Psoas muscle (tissue), 8 donors: ENCODE measurements at places on chromosomes 2 and 18. TPM values are rescaled to one million over a fixed set of nuclear protein-coding genes. Genes with fewer than 3 reads are reported as not detected.

DNA sequence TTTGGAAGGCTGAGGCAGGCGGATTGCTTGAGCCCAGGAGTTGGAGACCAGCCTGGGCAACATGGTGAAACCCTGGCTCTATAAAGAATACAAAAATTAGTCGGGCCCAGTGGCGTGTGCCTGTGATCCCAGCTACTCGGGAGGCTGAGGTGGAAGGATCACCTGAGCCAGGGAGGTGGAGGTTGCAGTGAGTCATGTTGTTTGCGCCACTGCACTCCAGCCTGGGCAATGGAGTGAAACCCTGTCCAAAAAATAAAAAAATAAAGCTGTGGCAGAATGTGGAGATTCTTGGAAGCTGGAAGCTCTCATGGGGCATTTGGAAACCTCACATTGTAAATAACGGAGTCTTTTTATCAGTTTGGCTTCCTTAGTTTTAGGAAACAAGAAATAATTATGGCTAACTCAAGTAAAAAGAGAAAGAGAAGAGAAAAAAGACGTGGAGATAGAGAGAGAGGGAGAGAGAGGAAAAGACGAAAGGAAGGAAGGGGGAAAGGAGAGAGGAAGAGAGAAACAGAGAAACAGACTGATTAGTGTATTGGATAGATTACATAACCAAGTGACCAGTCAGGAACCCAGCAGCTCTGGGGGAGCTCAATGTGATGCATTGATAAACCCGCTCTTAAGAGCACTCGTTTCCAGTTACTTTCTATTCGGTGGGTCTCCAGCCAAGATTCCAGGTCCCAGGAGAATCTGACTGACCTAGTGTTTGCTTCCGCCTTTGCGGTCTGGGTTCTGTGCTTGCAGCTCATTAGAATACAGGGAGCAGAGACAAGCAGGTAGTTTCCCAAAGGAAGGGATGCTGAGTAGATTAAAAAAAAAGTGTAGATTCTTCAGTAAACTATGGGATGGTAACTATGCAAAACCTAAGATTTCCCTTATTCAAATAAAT, 1.1 kb upstream of the SPAST start:
- DNase-seq, result peak; percentile 40
- H3K4me1 ChIP-seq, result peaks cover 15% of the 10 kb centered on the region
- H3K27me3 ChIP-seq, result no peaks in the 10 kb centered on the region

GRCh38 chr2:43073401-43073825, 153.0 kb downstream of the ZFP36L2 start:
- H3K27me3 ChIP-seq, result no peaks in the 10 kb centered on the region
- H3K36me3 ChIP-seq, result no peaks in the 10 kb centered on the region
- H3K27ac ChIP-seq, result peak overlapping the region; percentile 80
- peaks cover 55% of the 10 kb centered on the region for H3K4me1 ChIP-seq

Gene HRH4
- total RNA-seq, result 0.10 TPM

Gene RBM43
- total RNA-seq, result 1.0 TPM

Gene ODC1
- total RNA-seq, result 56.8 TPM

Gene ABCA12
- not detected for total RNA-seq

Gene BMP10
- total RNA-seq, result not detected

Gene UGT1A3
- not detected for total RNA-seq

Gene COL4A3
- total RNA-seq, result 8.9 TPM

Gene RBFA
- total RNA-seq, result 19.7 TPM
